ENCODE measurements at places on chromosomes 1 and 21.

DNA sequence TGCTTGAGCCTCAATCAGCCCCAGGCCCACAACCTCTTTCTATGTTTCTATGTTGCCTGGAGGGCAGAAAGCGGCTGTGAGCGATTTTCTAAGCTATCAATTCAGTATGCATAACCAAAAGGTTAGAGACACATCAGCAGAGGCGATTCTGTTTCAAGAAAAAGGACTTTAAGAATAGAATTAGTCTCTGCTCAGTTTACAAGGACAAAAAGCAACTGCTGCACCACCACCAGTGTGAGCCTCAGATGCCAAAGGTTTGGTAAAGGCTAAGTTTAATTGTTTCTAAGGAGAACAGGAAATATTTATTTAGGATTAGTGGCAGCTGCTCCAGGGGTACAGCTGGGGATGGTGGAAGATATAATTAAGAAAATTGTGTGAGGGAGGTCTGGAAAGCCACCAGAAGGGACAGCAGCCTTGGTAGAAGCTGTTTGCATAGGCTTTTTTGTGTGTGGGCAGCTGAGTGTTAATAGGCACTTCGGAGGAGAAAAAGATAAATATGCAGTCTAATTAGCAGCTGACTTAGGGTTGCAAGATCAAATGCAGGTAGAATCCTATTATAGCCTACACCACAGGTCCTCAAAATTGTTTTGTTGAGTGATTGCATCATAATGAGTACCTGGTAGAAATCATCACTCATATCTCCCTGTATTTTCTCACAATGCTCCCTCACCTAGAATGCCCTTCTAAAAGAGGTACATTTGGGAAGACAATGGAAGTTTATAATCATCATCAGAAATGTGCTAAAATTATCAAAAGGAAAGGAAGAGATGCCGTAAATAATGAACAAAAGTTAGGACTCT lies 35.8 kb downstream of the ZC3H11B start:
- DNase-seq, result no peak

- no peak for DNase-seq
Measured at GRCh38 chr1:79188337-79188736, 181.8 kb upstream of the ADGRL4 start.

DNA sequence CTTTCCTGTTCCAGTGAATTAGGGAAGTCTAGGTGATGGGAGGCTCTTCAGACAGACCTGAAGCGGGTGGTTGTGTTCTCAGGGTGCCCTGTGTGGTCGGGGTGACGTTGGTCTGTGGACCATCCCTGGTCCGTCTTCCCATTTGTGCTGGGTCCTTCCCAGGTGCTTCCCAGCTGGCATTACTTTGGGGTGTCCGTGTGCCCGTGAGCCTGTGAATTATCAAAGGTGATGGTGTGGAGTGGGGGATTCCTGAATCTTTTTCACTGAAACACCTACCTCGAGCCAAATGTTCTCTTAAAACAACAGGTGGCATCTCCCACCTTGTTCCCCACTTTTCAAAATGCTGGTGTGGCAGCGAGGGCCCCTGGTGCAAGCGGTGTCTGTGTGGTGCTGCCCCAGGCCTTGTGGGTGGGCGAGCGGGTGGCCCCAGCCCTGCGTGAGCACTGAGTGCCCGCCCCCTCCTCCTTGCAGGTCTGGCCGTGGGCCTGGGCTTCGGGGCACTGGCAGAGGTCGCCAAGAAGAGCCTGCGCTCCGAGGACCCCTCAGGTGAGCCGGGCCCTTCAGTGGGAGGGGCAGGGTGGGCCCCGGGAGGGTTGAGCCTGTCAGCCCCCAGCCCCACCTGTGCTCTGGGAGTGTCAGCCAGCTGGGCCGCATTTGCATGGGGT lies 37.0 kb downstream of the COQ8A start:
- peak; percentile 47 for DNase-seq

- peak; percentile 69 for DNase-seq
Measured at GRCh38 chr1:112527266-112528010, 18.7 kb downstream of the WNT2B start.

GRCh38 chr1:104706631-104707147 lies 957.0 kb downstream of the AMY1C start:
- DNase-seq, result no peak

- DNase-seq, result no peak
Measured at GRCh38 chr1:36675106-36675505, 192.4 kb upstream of the CSF3R start.

DNA sequence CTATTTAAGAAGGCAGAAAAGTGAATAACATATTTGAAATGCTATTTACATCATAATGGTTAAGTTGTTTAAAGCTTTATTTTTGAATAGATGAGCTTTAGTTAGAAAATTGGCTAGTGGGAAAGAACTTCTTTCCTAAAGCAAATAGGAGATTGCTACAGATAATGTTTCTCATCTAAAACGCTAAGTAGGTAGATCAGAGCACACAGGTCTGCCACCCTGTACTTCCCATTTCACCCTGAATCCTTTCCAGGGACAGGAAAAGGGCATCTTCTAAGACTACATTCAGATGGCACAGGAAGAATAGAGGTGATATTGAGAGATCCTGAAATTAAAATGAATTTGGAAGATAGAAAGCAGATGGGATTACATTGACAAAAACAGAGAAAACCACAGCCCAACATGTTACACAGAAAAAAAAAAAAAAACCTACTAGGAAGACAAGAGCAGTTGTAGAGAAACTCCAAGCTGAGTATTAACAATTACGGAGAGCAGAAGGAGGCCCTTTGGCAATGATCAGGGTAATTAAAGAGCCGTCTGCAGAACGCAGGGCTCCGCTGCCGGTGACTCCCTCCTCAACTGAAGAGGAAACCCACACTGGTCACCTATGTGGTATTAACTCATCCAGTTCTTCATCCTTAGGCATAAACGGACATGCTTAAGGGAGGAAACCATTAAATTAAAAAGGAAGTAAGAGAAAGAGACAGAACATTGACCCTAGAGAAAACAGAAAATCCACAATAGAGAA lies 53.6 kb upstream of the MAP10 start:
- no peak for DNase-seq

GRCh38 chr1:201093561-201093960 lies 18.7 kb downstream of the CACNA1S start:
- no peak for DNase-seq

DNA sequence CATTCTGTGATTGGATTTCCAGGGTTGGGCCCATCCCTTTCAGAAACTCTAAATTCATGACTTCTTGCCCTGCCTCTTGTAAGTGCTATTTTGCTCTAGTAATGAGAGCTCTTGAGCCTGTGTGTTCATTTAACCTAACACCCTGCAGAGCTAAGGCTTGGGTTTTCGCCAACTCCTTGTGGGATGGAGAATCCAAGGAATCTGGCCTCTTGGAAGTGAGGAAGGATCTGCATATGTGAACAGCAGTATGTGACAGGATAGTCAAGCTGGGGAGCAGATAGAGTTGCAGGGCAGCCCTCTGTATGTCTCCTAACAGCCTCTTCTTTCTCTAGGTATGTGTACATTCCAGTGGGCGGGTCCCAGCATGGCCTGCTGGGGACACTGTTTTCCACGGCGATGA lies 258.9 kb downstream of the HHAT start:
- DNase-seq, result no peak

- peak; percentile 13 for DNase-seq
Measured at GRCh38 chr1:232890340-232890943, 60.0 kb upstream of the NTPCR start.

DNA sequence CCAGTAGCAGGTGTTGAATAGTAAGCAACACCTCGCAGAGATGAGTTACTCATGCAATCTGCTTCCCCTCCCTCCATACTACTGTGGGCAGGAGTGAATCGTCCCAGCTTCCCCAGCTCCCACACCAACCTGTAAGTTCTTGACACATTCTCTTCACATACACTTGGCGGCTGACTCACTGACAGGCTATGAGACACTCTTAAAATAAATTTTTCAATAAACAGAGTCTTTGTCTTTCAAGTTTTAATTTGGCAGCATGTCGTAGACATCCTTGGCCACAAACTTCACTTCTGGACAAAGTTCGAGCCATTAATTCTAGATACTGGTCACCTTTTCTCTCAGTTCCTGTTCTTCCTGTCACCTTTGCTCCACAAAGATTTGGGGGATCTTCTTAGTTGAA lies 290.7 kb downstream of the TM2D1 start:
- no peak for DNase-seq

DNA sequence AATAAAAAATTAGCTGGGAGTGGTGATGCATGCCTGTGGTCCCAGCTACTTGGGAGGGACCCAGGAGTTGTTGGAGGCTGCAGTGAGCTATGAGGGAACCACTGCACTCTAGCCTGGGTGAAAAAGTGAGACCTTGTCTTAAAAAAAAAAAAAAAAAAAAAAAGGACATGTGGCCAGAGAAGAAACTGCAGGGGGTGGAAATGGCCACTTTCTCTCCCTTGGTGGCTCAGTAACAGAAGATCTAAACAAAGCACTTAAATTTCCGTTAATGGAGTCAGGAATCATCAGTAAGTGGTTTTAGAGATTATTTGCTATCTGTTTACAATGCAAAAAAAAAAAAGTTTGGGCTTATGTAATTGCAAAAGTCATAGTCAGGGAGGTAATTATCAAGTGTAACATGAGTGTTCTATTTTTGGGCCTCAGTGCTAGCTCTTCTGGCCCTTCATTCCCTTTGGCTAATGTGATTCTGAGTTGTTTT lies 19.3 kb upstream of the OPRD1 start:
- DNase-seq, result no peak

DNA sequence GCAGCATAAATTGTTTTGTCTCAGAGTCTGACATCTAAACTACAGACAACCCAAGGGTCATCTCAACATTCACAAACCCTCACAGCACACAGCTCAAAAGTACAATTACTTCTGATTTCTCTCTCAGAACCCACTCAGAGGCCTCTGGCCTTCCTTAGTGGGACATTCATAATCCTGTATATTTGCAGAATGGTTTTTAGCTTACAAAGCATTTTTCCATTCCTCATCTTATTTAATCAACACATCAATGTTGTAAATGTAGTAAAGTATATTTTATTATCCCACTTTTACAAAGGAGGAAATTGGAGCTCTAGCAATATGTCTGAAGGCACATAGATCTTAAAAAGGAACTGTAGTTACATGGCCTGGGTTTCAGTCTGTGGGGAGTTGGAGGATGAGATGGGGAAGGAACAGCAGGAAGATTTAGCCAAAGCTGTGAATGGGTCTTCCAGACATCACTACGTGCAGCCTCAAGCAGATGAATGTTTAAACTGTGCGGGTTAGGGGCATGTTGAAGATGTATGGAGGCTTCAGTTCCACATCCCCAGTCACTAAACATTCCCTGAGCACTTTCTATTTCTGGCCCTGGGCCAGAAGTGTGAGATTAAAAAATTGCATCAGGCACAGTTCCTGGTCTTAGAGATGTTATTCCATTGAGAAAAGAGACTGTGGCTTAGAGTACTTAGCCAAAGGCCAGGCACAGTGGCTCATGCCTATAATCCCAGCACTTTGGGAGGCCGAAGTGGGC lies 13.3 kb downstream of the AKNAD1 start:
- no peak for DNase-seq

DNA sequence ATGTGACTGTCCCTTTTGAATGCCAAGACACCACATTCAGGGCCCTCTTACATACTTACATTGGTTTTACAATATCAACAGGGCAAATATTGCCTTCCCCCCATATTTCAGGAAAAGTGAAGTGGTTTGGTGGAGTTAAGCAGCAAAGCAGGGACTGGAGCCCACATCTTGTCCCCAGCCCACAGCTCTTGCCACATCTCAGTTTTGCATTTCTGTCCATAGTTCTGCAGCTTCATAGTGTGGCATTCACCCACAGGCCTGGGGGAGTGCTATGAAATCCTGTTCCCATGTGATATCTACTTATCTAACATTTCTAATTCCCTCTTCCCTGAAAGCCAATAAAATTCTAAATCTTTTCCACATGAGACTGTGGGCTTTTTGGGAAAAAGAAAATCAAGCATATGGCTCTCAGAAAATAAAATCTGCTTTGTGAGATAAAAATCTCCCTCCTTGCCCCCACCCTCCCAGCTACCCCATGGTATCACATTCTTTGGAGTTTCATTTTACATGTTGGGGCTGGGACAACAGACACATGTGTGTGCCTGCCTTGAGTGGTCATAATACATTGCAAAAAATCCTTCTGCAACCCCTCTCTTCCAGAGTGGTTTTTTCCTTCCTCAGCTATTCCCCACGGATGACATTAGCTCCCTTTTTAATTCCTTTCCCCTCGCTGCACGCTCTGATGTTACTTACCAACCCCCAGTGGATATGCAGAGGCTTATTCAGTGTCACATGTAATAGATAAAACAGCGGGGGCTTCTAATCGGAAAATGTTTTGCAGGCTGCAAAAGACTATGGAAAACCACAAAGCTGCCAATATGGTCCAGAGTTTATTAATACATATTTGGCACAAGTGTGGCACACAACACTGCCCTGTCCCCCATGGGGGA lies 20.5 kb upstream of the CD2 start:
- DNase-seq, result no peak

DNA sequence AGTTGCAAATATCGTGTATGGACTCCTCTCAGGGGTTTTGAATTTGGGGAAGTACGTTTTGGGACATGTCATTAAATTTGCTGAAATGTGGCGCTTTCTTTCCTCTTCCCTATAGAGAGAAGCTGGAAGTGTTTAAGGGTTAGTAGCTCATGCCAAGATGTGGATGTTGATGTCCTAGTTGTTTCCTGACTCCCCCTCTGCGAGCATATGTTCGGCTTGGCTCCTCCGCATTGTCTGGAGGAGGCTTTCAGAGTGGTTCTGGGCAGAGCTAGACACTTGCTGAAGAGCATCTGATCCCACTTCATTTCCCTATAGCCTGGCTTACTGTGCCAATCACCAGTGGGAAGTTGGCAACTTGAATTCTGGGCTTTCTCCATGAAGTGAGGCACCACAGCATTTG lies 347.4 kb upstream of the B3GALT2 start:
- DNase-seq, result no peak

- DNase-seq, result no peak
Measured at GRCh38 chr1:115526900-115527299, 114.9 kb upstream of the VANGL1 start.

DNA sequence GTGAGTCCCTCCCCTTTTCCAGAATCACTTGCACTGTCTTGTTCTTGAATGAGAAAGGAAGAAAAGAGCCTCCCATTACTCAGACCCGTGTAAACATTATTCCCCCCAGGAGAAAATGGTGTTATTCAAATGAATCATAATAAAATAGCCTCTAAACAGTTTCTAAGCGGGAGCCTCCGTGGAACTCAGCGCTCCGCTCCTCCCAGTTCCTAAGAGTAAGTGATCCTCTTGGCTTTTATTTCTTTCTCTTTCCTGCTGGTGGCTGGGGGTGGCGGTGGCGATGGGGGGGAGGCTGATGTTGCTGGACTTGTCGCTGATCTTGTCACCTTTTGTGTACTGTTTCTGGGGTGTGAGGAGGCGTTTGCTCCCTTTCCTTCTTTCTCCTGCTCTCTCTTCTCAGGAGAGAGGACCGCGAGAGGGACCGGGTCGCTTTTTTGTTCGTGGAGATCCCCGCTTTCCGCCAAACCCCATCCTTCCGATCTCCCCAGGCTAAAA lies 781 bp downstream of the PROX1 start:
- peak; percentile 54 for DNase-seq
